Epithelial cell of proximal tubule (primary cell): ENCODE measurements at places on chromosomes 2 and 18.

GRCh38 chr2:24725956-24726355 lies 67.2 kb downstream of the PTRHD1 start:
- DNase-seq = no peak

GRCh38 chr2:102839668-102840388 lies 78.0 kb downstream of the TMEM182 start:
- DNase-seq = no peak

GRCh38 chr2:100879296-100879695 lies 59.4 kb downstream of the NPAS2 start:
- no peak for DNase-seq

DNA sequence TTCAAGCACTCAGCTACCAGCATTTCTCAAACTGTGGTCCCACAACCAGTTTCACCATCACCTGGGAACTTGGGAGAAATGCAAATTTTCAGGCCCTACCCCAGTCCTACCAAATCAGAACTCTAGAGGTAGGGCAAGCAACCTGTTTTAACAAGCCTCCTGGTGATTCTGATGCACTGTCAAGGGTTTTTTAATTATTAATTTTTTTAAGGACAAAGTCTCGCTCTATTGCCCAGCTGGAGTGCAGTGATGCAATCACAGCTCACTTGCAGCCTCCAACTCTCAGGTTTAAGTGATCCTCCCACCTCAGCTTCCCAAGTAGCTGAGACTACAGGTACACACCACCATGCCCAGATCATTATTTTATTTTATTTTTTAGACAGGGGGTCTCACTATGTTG lies 7.8 kb downstream of the ACMSD start:
- peak; percentile 40 for DNase-seq

- no peak for DNase-seq
Measured at GRCh38 chr18:80178935-80179818, 68.1 kb downstream of the PARD6G start.

- DNase-seq = no peak
Measured at GRCh38 chr2:238527565-238527964, 100.8 kb downstream of the ASB1 start.

DNA sequence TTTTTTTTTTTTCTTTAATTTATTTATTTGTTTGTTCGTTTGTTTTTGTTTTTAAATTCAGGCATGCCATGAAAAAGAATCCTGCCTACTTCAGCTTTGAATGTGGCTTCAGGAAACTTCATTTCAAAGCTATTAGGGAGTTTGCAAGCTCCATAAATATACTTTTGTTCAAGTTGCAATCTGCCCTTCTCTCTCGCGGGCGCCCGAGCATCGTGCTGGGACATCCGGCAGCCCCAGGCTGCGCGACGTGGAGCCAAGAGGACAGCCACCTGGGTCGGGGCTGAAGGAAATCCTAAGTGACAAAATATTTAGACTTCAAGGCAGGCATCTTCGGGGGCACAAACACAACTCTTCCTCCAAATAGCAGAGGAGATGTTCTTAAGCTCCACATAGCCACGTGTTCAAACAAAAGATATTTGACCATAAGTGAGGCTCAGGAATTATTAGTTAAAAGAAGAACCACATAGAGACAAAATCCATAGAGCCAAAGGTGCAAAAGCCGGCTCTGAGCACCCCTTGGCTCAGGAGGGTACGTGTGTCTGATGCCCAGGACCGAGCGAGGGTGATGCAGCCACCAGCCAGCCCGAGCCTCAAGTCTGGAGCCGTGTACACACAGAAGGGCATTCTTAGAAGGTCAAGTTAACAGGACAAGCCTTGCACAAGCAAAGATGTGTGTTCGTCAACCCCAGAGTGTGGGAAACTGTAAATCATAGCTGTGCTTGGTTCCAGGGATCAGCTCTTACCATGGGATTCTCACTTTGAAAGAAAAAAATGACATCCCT lies 256.5 kb upstream of the SALL3 start:
- no peak for DNase-seq

DNA sequence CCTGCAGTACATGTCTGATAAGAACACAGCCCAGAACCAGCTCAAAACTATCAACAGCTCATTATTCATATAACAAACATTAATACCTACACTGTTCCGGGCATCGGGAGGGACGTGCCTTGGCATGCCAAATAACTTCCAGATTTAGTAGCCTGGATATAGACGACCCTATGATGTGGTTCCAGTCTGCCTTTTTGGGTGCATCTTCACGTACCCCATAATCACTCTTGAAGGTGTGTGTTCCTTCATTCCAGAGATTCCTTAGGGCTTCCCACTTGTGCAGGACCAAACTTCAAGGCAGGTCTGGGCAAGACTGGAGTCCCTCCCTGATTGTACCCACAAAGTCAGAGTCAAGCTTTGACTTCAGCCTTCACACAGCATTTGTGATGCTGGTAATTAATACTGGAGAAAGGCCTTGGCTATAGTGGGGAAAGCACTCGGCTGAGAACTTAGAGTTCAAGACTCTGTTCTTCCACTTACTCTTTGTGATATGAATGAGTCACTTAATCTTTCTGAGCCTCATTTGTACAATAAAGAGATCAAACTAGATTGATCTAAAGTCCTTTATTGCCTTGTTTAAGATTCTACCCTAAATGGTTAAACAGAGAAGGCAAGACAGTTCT lies 27.7 kb upstream of the SPATS2L start:
- no peak for DNase-seq

DNA sequence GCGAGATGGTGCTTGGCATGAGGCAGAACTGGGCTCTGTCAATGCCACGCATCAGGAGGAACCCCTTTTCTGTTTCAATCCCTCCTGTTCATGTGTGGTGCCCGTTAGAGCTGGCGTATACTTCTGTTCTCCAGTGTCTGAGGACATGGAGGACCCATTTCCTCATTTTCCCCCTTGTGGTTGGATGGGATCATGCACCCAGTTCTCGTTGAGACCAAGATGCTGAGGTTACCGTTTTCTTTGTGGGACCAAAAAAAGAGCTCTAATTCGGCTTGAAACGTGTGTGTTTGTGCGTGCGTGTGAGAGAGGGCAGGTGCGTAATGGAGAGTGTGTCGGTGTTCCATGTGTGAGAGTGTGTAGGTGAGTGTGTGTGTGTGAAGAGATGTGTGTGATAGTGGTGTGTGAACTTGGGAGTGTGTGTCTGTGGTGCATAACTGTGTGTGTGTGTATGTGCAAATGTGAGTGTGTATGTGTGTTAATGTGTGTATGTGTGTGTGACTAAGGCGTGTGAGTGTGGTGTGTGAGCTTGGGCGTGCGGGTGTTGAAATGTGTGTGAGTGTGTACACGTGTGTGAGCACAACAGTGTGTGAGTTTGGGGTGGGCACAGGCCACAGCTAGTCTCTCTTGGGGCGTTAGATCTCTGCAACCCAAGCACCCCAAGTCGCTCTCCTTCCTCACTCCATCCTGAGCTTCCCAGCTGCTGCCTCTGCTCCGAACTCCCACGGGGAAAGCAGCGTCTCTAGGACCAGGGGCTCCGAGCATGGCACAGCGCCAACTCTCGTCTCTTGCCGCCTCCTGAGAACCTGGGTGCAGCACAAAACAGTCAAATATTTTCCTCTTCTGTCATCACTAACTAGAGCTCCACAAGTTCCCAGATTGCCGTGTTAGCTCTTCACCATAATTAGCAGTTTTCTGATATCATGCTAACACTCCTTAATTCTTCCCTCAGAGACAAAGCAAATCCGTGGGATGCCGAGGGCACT lies 75.8 kb downstream of the LONRF2 start:
- no peak for DNase-seq

DNA sequence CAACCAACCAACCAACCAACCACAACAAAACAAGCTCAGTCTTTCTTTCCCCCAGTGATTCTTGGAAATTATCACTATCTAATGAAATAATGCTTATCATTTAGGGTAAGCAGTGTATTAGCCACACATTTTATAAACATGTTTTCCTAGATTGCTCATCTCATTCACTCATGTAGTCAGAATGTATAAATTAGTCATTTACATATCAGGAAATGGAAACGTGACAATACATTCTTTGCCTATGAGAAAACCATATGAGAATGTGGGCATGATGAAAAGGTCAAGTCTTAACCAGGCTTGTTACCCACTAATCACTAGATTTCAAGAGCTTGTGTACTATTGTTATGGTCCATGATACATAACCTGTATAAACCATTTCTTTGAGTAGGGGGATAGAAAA lies 1583.4 kb upstream of the PIK3C3 start:
- no peak for DNase-seq
